ENCODE measurements at places on chromosomes 12 and 14.

- DNase-seq, result no peak
Measured at GRCh38 chr12:26954027-26954426, 15.8 kb downstream of the FGFR1OP2 start.

DNA sequence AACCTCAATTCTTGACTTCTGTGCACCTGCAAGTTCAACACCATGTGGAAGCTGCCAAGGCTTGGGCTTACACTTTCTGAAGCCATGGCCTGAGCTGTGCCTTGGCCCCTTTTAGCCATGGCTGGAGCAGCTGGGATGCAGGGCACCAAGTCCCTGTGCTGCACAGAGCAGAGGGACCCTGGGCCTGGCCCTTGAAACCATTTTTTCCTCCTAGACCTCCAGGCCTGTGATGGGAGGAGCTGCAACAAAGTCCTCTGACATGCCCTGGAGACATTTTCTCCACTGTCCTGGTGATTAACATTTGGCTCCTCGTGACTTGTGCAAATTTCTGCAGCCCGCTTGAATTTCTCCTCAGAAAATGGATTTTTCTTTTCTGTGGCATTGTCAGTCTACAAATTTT, 132.4 kb downstream of the TPH2 start:
- DNase-seq, result no peak

DNA sequence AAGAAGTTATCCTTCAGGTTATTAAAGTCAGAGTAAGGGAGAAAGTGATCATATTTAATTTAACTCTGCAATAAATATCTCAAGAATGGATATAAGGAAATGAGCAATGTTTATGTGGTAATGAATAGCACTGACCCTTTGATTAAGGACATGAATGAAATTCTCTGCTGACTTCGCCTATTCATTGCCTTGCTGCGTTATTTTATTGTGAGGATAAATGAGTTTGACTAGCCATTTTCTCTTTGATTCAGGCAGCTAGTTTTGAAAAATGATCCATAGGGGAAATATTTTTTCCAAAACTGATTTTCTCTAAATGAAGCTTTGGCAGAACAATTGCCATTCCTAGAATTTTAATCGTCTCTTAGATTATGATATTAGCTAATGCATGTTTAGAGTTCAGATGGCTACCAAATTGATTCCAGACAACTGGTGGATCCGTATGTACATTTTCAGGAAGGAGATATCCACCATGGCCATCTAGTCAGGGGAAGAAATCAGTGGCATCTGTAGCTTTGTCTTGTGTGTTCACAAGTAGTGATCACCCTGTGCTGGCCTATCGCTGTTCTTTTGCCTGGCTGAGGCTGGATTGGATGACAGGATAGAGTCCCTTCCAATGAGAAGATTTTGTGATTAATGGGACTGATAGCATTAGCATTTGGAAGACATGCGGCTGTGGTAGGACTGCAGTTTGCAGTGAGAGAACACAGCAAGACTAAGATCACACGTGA, 302.3 kb upstream of the RGS6 start:
- no peak for DNase-seq

- DNase-seq, result no peak
Measured at GRCh38 chr12:49093792-49094159, 825 bp downstream of the DHH start.

DNA sequence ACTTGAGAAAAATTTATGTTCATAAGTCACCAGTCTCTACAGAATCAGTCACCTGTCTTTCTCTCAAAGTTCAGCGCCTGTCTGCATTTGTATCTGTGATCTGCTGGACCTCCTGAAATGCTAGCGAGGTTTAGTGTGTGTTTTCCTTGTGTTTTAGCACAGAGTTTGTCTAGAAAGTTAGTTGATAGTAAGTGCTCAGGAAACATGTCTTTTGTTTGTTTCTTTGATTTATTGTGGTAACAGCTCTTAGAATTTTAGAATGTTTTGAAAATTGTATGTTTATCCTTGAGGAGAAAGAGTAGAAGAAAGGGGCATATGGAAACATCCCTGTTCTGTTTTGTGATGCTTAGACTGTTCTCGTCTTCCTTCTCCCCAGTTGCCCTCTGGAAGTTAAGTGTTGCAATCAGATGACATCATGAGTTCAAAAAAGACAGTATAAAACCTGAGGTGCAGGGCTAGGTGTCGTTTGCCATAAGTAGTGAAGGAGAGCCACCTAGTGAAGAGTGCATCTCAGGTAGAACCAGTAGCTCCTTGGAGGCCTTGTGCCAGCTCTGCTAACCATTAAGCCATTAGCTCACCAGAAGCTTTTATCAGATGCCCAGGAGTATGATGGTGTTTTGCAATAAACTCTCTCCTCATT, 44.8 kb downstream of the FBXW8 start:
- DNase-seq, result no peak

DNA sequence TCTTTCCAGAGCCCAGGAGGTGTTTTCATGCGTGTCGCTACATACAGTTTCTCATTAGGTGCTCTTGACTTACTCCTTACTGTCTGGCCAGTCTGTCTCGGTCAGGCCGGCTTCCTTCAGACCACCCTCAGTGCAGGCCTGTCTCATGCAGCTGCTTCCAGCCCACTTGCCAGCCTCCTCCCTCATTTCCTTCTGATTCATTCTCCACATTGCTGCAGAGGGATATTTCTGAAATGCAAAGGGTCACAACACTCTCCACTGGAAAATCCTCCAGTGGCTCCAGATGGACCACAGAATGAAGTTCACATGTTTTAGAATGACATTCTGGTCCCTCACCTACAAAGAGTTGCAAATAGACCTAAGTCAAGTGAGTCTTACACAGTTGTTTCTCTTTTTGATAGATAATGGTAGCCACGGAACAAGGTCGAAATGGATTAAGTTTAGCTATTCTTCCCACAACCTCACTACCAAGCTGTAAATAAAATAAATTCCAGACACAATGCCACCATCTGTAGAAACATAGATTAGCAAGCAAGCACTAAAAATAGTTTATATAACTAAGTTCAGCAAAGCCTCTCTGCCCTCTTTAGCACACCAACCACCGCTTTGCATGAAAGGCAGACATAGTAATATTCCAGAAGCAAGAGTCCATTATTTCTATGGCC, 146.9 kb downstream of the ESR2 start:
- DNase-seq, result no peak

DNA sequence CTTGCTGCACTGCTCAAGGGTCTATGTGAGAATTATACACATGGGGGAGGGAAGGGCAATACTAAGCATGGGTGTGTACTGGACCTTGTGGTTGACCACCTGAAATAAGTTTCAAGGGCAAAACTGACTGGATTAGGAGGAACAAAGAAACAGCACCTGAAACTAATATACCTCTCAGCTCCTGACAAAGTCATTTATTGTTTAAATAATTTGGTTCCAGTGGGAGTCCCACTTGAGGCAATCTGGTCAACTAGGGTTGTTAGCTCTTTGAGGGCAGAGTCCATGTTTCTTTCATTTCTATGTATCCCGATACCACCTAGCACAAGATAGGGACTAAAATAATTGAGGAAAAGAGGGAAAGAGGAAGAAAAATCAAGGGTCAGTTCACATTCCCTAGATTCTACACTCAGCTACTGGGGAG, 45.5 kb downstream of the STXBP6 start:
- DNase-seq, result no peak

GRCh38 chr14:21652209-21652808, 1.3 kb upstream of the OR4E2 start:
- no peak for DNase-seq

DNA sequence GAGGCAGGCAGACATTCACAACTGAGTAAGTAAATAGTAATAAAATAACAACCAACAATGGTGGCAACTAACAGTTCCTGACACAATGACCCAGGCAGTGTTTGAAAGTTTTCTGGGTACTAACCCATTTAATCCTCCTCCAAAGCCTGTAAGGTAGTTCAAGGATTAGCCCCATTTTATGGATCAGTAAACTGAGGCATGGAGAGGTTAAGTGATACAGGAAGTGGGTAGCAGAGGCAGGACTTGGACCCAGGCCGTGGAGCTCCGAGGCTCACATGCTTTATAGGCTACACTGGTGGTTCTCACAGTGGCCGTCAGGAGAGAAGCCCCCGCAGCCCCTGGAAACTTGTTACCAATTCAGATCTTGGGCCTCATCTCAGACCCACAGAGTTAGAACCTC, 17.5 kb downstream of the CRACR2A start:
- DNase-seq, result no peak

DNA sequence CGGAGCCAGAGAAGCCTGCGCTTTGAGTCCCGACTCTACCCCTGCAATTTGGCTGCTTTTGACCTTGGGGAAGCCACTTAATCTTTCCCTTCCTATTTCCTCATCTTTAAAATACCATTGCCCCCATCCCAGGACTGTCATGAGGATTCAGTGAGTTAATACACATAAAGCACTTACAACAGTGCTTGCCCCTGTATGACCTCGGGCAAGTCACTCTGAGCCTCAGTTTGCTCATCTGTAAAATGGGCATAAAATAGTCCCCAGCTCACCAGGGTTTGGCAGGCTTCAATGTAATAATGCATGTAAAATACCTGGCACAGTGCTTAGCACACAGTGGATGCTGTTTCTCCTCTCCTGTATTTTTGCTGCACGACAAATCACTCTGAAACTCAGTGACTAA, 278.7 kb upstream of the PWP1 start:
- no peak for DNase-seq

DNA sequence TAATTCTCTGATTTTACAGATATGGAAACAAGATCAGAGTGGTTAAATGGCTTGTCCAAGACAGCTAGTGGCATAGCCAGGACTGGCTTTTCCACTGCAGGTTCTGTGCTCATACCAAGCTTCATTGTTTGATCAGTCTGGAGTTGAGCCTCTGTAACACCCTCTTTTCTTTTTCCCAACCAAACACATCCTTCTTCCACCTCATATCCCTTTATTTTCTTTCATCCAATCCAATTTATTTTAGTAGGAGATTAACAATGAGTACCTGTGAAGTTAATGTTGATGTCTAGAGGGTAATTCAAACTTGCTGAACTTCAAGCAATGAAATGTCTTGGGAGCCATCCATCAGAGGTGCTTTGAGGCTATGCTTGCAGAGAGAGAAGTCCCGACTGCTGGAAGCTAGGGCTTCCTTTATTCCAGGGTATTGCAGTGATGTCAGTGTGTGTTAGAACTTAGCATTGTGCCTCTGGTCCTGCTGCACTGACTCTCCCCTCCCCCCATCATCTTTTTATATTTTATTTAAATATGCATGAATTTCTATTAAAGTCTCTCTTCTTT, 452.1 kb upstream of the PDE3A start:
- DNase-seq, result peak; percentile 82

DNA sequence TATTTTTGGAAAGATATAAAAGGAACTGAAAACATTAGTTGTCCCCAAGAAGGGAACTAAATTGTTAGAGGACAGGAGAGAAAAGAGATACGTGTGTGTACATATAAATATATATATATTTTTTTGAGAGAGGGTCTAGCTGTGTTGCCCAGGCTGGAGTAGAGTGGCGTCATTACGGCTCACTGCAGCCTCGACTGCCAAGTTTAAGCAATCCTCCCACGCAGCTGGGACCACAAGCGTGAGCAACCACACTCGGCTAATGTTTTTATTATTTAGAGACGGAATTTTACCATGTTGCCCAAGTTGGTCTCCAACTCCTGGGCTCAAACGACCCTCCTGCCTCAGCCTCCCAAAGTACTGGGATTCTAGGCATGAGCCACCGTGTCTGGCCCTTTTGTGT, 16.2 kb upstream of the NOP2 start:
- DNase-seq, result no peak

GRCh38 chr12:29415111-29415510, 34.1 kb upstream of the ERGIC2 start:
- DNase-seq, result no peak

Data from NCI-H748 treated with DMSO at 0.1 percent for 48 hours (cell line).